Activated naive CD4-positive, alpha-beta T cell treated with anti-CD3 and anti-CD28 coated beads, Interleukin-2, amount 50 U/mL, for 72 hours (primary cell): ENCODE measurements at places on chromosomes 4 and X. TPM values are rescaled to one million over a fixed set of nuclear protein-coding genes. Genes with fewer than 3 reads are reported as not detected.

GAGE13 gene
- total RNA-seq, result not detected

CWH43 gene
- total RNA-seq, result not detected

SRPK3 gene
- not detected for total RNA-seq

ZFP92 gene
- total RNA-seq, result 0.89 TPM

HMX1 gene
- not detected for total RNA-seq

NOX1 gene
- not detected for total RNA-seq

SPP1 gene
- not detected for total RNA-seq

DLG3 gene
- 27.0 TPM for total RNA-seq

PAGE1 gene
- total RNA-seq, result not detected

PFKFB1 gene
- 0.99 TPM for total RNA-seq

CUL4B gene
- total RNA-seq, result 60.6 TPM

RAB33A gene
- total RNA-seq, result 22.8 TPM

CT45A9 gene
- total RNA-seq, result not detected

GPC3 gene
- total RNA-seq, result 1.4 TPM

LINC00632 gene
- total RNA-seq, result 0.60 TPM

LIMCH1 gene
- not detected for total RNA-seq

TMPRSS11F gene
- not detected for total RNA-seq

VCX gene
- total RNA-seq, result not detected

ITIH6 gene
- not detected for total RNA-seq

CLIC2 gene
- 0.64 TPM for total RNA-seq

RP2 gene
- total RNA-seq, result 5.2 TPM

BEND4 gene
- total RNA-seq, result 0.09 TPM

LDOC1 gene
- total RNA-seq, result 7.1 TPM

CD99L2 gene
- 9.7 TPM for total RNA-seq

TLL1 gene
- not detected for total RNA-seq

USP46 gene
- 4.4 TPM for total RNA-seq

ATP1B4 gene
- not detected for total RNA-seq

PF4V1 gene
- total RNA-seq, result not detected

GLOD5 gene
- total RNA-seq, result not detected

SLC25A43 gene
- total RNA-seq, result 1.8 TPM

EXOC1L gene
- total RNA-seq, result not detected

CACNA1F gene
- total RNA-seq, result 2.6 TPM

ARR3 gene
- total RNA-seq, result not detected

NXF3 gene
- not detected for total RNA-seq

CRLF2 gene
- 1.3 TPM for total RNA-seq

SPANXD gene
- not detected for total RNA-seq

C4orf51 gene
- total RNA-seq, result not detected

MID1 gene
- total RNA-seq, result 0.91 TPM

GPM6B gene
- total RNA-seq, result not detected

MAMLD1 gene
- 0.96 TPM for total RNA-seq

SLC25A14 gene
- 13.3 TPM for total RNA-seq

TMEM144 gene
- 0.71 TPM for total RNA-seq

AKAP14 gene
- total RNA-seq, result 0.66 TPM
